ENCODE measurements at places on chromosomes 3 and 15.

DNA sequence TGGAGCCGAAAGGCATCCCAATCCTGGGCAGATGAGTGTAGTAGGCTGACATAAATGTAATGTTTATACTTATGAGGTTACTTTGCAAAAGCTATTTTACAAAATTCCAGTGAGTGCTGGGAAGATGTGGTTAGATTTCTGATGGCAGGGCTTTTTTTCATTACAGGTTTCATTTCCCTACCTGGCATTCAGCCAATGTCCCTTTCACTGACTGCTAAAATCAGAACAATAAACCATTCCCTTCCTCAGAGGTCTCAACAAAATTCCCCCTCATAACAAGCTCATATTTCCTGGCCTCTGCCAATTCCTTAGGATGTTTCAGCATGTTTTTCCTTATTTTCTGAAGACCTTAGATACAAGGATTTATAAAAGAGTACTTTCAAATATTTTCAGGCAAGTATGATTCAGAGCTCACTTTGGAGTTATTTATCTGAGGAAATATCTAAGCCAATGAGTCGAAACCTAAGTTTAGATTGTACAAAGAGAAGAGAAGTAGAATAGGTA lies 40.9 kb upstream of the CCDC80 start:
- no peak for DNase-seq

GRCh38 chr3:53416530-53416929 lies 69.2 kb upstream of the DCP1A start:
- no peak for DNase-seq

GRCh38 chr3:100274361-100274760 lies 13.6 kb downstream of the TBC1D23 start:
- DNase-seq = no peak

GRCh38 chr15:73395671-73396070 lies 26.9 kb upstream of the HCN4 start:
- DNase-seq = no peak

GRCh38 chr3:13276438-13277195 lies 143.5 kb downstream of the NUP210 start:
- no peak for DNase-seq

- DNase-seq = peak; percentile 25
Measured at GRCh38 chr3:46695177-46695961, 1.9 kb upstream of the ALS2CL start.

DNA sequence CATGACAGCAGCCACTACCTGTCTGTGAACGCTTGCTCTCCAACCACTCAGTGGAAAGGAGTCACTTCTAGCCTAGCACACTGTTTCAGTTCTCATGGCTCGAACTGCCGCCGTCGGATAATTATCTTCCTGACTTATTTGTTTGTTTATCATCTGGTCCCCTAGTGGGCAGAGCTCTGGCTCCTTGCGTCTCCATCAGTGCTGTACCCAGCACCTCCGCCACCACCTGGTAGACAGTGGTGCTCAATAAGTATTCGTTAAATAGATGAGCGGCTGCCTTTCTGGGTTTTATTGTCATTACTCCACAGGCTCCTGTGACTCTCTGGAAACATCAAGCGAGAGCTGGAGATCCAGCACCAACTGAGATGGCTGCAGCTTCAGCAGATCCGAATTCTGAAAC lies 297.5 kb downstream of the NTRK3 start:
- DNase-seq = peak; percentile 16

GRCh38 chr3:122760453-122761271 lies 33.0 kb downstream of the HSPBAP1 start:
- no peak for DNase-seq

DNA sequence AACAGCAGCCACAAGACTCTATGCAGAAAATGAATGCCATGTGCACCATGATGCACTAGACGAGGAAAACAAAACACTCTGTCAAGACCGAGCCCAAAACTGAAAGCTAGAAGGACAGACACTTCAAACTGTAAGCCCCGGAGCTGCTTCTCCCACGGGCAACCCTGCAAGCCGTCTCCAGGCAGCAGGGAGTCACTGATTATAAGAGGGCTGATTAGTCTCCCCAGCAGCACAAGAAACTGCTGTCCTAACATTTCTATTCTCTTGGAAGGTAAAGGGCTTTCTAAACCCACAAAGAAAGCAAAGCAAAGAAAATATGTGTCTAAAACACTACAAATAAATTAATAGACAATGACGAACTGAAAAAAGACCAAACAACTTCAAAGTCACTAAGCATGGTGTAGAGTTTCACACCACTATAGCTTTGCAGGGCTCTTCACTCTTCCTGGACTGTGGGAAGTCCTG lies 15.5 kb downstream of the TBC1D2B start:
- no peak for DNase-seq

- no peak for DNase-seq
Measured at GRCh38 chr3:100900671-100901335, 92.4 kb downstream of the ABI3BP start.
